T1000 (cell line): ENCODE measurements at places on chromosomes 7 and 10.

GRCh38 chr10:72044417-72045041 lies 43.8 kb downstream of the SPOCK2 start:
- no peak for DNase-seq

GRCh38 chr10:114042895-114043531 lies 653 bp upstream of the ADRB1 start:
- no peak for DNase-seq

- DNase-seq = no peak
These were observed 20.4 kb downstream of the ITGB8 start for GRCh38 chr7:20350996-20351692.

DNA sequence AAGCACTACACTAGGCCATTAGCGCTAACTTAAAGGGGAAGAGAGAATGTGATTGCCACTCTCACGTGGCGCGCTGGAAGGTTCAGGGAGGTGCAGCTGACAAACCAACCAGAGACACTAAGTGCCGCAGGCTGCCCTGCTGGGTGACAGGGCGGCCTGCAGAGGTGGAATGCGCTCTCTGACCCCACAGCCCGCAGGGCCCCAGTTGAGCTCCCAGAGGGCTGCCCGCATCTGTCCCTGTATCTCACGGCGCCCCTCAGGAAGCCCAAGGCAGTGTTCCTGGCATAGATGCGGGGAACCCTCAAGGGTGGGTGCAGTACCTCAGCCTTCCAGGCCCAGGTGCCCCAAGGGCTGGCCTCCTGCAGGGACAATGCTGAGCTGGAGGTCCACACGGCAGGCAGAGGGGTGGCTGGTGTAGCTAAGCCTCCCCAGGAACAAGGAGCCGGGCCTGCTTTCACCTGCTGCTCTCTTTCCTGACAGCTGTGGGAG lies 66.6 kb downstream of the CALML3 start:
- no peak for DNase-seq

DNA sequence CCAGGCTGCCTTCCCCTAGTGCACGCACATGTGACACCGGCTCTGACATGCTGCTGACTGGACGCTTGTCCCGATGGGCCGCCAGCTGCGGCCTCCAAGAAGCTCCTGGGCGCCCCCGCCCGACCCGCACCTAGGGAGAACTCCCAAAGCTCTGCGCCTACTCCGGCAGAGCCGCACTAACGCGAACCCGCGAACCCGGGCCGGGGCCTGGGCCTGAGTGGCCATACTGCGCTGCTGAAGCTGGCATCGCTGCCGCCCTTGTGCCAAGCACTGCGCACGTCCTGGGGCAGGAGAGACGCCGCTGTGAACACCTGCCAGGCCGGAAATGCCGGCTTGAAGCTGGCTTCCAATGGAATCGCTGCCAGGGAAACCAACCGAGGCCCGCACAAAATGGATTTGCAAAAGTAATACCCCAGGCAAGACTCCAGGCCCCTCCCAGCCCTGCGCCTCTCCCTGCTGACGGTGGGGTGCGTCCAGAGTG lies 85.1 kb downstream of the WASHC2A start:
- no peak for DNase-seq

- DNase-seq = no peak
These were observed 798 bp upstream of the TSPAN33 start for GRCh38 chr7:129143724-129144094.

GRCh38 chr7:131109011-131109758 lies 218.5 kb upstream of the MKLN1 start:
- DNase-seq = no peak

DNA sequence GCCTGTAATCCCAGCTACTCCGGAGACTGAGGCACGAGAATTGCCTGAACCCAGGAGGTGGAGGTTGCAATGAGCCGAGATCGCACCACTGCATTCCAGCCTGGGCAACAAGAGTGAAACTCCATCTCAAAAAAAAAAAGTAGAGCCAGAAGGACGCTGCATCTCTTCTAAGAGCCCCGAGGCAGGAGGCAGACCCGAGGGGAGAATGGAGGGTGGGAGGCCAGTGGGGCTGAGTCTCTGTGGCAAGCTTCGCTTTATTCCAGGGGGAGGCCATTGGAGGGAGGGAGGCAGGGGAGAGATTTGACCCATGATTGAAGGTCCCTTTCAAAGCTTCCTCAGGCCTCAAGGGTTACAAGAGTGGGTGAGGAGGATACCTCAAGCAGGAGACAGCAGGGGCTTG lies 18.7 kb downstream of the TTYH3 start:
- no peak for DNase-seq

DNA sequence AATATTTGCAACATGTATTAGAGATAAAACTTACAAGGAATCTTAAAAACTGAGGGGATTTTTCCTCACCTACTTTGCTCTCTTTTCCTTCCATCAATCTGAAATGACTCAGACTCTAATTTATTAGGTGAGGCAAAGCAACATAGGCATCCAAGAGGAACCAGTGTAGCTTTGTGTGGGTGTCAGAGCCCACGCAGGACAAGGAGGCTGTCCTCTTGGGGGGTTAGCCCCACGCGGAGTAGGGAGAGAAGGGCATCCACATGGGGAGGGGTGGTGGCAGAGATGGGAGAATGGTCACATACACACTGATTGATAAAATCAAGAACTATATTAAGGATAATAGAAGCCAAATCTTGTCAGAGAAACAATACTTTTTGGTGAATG lies 33.8 kb upstream of the ARMS2 start:
- no peak for DNase-seq

DNA sequence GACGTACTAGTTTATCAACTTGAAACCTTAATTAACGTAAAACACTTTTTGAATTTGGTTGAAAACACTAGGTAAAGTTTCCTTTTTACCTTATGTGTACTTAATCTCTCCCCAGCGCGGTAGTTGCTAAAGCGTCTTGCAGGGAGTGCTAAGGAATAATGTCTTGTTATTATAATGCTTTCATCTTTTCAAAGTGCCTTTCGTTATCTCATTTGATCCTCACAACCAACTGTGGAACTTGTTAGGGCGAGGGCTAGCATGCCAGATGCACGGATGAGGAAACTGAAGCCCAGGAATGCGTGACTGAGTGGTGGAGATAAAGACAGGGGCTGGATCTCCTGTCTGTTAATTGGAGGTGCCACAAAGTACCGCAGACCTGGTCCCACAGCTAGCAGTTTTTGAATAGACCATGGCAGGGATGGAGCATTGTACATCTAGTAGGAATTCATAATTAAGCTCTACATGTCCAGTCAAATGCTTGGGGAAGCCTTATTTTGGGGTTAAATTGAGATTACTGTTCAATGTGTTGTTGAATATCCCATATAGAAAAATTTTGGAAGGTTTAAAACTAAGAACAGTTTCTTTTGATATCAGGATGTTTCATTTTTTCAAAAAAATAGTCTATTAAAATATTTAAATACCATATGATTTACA lies 234.3 kb downstream of the SH2D4B start:
- DNase-seq = no peak

GRCh38 chr7:4801839-4802231 lies 26.4 kb downstream of the AP5Z1 start:
- no peak for DNase-seq
